Common myeloid progenitor, CD34-positive (primary cell): ENCODE measurements at places on chromosomes 13 and 19.

- no peak for DNase-seq
Measured at GRCh38 chr13:71018544-71018943, 848.5 kb downstream of the DACH1 start.

- DNase-seq = no peak
Measured at GRCh38 chr19:3071768-3072167, 9.5 kb upstream of the TLE5 start.

GRCh38 chr13:109782823-109783431, 3.5 kb downstream of the IRS2 start:
- no peak for DNase-seq

- peak; percentile 6 for DNase-seq
Measured at GRCh38 chr13:97125810-97126738, 96.1 kb upstream of the MBNL2 start.

DNA sequence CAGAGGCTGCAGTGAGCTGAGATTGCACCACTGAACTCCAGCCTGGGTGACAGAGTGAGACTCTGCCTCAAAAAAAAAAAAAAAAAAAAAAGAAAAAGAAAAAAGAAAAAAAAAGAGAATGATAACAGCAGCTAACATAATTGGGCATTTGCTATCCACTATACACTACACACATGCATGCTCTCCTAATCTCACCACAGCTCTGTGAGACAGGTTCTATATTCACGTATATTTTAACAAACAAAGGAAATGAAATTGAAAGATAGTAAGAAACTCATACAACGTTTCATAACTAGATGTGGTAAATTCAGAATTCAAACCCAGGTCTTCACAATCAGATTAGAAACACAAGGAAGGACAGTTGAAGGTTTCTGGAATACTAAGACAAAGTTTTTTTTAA, 265.7 kb downstream of the DIAPH3 start:
- DNase-seq = no peak

DNA sequence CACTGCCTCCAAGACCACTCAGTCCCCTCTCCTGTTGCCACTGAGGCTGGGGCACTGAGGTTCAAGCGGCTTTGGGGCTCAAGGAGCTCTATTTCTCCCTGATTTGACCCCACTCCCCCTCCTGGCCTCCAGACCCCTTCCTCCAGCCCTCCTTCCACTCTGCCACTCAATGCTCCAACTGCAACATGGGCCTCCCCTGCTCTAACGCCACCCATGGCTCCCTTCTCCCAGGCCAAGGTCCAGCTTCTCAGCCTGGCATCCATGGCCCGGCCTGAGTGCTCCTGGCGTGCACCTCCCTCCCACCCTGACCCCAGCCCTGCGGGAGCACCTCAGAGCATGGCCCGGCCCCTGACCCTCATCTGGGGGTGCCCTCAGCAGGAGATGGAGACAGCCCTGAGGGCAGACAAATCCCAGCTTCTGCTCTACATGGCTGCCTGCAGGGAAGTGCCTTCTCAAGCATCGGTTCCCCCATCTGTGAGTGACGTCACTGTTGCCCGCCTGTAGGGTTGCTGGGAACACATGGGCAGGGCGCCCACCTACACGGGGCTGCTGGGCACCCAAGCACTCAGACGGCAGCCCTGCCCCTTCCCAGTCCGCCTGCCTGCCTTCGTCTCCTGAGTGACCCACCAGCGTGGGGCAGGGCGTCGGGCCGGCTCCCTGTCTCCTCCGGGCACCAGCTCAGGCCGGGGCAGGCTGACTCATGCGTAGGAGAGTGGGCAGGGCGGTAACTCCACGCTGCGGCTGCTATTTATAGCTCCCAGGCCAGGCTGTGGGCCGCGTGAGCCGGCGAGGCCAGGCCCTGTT, 1.6 kb upstream of the DIRAS1 start:
- DNase-seq = no peak

DNA sequence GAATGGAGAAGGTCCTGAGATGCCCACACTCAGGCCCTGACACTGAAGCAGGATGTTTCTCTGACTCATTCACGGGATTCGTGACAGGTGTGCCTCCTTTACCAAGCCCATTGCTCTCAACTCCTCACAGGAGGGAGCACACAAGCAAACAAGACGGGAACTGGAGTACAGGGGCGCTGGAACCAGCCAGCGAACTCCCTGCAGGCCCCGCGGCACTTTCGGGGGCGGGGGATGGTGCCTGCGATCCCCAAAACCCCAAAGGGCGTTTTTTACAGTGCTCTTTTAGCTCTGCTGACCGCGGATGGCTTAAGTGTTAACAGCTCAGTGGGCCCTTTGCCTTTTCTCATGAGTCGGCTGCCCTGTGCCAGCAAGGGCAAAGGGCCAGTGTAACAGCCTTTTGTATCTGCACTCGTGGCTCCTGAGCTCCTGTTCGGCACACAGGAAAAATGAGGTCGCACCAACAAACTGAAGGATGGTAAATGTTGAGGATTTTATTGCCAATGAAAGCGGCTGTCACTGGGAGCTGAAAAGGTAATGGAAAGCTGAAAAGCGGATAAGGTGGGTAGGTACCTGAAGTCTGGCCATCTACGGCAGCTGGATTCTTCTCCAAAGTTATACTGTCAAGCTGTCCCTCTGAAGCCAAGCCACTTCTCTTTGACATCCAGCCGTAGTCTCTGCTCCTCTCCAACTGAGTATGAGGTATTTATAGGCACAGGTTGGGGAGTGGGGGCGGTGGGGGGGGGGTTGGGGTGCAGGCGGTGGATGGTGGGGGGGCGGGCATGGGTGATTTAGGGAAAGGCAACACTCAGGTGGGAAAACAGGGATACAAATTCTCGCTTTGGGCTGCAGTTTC, 65.0 kb upstream of the TRPC4 start:
- DNase-seq = no peak

GRCh38 chr19:7410946-7411345, 62.2 kb downstream of the ARHGEF18 start:
- DNase-seq = no peak

GRCh38 chr13:101512650-101513049, 60.2 kb downstream of the ITGBL1 start:
- no peak for DNase-seq

- DNase-seq = peak; percentile 76
Measured at GRCh38 chr19:52248241-52248640, 21.1 kb upstream of the ZNF766 start.

DNA sequence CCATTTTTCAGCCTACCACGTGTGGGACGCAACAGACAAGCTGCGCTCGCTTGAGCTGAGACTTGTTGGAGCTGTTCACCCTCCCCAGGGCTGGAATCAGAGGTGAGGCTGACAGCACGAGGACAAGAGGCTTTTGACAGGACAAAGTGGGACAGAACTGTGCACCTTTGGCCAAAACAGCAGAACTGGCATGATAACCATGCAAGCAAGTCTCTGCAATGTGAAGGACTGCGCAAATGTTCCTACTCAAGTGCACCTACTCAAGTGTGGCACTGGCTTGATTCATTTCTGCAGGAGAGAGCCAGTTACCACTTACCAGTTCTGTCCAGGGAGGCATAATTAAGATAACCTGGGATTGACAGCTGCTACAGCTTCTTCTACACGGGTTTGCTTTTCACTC, 62.2 kb upstream of the TM9SF2 start:
- no peak for DNase-seq

GRCh38 chr13:110646442-110647364, 31.4 kb downstream of the NAXD start:
- no peak for DNase-seq

DNA sequence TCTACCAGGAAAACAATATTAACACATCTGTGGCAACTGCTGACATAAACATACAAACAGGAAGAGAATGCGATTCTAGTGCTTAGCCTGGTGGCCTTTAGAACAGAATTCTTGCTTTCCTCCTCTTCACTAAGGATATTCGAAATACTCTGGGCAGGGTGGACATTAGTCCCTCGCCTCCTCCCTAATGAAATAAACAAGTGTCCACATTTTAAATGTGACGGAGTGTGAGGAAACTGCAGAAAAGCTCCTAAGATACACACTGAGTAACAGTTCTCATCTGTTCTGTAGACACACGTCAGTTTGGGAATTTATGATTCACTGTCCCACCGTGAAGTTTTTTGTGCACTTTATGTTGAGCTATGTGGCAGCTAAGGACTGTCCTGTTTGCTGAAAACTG, 639 bp downstream of the STARD13 start:
- DNase-seq = peak; percentile 32

GRCh38 chr19:9849791-9850190, 14.7 kb downstream of the PIN1 start:
- DNase-seq = no peak

DNA sequence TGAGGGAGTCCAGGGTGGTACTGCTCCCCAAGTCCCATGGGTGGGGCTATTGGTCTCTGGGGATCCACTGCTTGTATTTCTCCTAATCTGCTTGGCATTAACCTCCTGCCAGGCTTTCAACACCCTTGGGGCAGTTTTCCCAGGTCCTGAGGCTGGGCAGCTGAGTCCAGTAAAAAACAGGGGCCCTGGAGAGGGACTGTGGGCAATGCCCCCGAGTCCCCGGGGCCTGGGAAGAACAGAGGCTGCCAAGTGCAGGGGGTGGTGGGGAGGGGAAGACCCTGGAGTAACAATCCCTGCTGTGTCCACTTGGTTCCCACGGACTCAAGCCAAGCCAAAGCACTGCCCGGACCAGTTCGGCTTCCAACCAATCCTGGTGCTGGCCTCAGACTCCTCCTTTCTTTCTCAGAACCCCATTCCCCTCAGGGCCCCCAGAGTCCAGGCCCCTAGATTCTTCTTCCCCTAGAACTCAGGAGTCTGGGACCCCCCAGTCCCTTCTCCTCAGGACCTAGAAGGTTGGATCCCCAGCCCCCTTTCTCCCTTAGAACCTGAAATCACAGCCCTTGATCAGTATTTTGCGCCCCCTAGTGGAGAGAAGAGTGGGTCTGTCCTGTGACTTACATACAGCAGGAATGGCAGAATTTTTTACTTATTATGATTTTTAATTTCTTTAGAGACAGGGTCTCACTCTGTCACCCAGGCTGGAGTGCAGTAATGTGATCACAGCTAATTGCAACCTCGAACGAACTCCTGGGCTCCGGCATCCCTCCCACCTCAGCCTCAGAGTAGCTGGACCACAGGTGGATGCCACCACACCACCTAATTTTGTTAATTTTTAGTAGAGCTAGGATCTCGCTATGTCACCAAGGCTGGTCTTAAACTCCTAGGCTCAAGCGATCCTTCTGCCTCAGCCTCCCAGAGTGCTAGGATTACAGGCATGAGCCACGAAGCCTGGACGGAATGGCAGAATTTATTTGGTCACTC, 3.7 kb upstream of the CLPTM1 start:
- DNase-seq = peak; percentile 85

DNA sequence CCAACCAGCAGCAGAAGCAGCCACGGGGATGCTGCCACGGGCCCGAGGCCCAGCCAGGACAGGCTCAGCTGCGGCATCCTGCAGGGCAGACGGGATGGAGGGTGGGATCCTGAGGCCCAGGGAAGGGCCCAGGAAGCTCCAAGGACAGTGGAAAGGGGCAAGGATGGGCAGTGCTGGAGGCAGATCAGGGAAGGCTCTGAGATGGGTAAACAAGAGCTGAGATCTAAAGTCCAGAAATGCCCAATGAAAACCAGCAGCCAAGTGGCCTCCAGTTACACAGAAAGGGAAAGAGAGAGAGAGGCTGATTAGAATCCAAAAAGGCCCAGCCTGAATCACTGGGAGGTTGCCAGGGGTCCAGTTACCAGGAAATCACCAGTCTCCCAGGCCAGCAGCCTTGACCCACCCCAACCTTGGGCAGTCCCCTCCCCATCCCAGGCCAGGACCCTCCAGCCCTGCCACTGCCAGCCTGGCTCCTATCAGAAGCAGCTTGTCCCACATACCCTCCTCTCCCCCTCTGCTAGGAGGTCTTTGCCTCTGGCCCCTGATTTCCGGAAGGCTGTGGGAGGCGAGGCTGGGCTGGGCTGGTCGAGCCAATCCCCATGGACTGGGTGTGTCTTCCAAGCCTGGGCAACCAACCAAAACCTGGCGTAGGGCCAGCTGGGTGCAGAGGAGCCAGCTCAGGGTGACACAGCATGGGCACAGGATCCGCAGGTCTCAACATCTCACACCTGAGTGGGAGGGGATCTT, at the start of gene CYP4F11:
TSS of gene CYP4F11 (minus strand) at position 198 of the 747 bp plus-strand sequence. CDS start at position 77, 121 bp downstream.
- DNase-seq = peak; percentile 47

GRCh38 chr13:18946738-18947137, 234.9 kb downstream of the TUBA3C start:
- no peak for DNase-seq

DNA sequence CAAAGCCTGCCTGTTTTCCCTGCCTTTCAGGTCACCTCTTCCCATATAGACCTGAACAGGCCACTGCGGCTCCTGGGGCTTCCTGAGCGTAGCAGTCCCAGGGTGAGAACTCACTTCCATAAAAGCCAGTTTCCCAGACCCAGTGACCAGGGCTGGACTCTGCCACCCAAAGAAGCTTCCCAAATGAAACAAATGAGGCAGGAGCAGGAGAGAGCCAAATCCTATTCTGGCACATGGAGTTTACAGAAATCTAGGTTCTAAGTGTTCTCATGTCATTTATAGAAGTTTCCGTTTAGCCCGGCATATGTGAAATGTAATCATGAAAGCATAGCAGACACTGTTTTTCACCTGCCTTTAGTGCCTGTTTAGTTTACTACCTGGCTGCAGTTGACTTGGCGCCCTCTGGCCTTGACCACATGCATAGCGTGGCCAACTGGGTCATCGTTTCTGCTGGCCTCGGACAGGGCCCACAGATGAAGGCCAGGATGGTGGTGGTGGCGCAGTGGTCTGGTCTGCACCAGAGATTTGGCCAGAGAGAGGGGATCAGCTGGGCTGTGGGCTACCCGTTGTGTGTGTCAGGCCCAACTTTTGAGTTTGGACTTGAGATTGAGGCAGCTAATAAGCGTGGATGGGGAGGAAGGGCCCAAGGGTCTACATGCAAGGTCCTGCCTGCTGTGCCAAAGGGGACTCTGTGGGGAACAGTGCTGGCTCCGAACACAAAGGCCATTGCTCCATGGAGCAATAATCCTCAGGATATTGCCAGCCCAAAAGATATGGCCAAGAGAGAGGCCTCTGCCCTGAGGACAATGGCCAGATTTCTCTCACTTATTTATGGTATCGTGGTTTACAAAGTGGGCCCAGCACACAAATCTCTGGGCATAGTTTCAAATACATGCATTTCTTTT, 43.3 kb downstream of the NFIX start:
- DNase-seq = no peak

DNA sequence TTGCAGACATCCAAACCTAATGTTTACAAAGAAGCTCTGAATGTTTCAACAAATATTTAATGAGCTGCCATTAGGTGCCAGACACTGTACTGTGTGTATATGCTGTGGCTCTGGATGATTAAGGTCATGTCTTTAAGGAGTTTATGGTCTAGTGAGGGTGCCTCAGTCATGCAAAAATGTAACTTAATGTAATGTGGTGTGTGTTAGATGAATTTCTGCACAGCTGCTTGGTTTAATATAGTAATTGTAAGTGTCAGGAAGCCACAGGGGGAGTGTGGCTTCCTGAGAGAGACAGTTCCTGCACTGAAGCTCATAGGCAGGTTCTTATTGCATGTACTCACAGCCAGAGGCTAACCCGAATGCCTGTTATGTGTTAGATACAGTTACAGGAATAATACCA, 43.3 kb downstream of the SPATA13 start:
- peak; percentile 51 for DNase-seq

GRCh38 chr13:113083022-113083373, 22.6 kb upstream of the F7 start:
- no peak for DNase-seq

- no peak for DNase-seq
Measured at GRCh38 chr19:13169769-13170168, 19.6 kb downstream of the IER2 start.
